ENCODE measurements at places on chromosomes 7 and 10.

- no peak for DNase-seq
Observed at GRCh38 chr10:22105270-22105669, 101.7 kb upstream of the DNAJC1 start.

- DNase-seq, result peak; percentile 64
Observed at GRCh38 chr7:8442814-8443304, 9.4 kb downstream of the NXPH1 start.

DNA sequence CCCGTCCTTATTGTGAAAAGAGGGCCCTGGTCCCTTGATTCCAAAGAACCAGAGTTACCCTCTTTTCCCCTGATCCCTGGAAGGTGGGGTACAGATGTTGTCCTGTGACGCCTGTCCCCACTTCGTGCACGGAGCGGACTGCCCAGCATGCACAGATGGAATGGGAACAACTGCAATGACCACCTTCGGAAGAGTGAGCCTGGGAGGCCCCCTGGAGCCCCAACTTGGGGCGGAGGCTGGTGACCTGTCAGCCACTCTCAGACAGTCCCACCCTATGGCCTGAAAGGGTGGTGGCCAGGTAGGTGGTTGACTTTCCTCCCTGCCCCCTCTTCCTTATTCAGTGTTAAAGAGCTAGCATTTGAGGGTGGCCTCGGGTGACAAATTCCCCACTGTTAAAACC is 196.6 kb upstream of the GALNT17 start:
- no peak for DNase-seq

- DNase-seq, result no peak
Observed at GRCh38 chr7:137661634-137662033, 185.1 kb downstream of the DGKI start.

DNA sequence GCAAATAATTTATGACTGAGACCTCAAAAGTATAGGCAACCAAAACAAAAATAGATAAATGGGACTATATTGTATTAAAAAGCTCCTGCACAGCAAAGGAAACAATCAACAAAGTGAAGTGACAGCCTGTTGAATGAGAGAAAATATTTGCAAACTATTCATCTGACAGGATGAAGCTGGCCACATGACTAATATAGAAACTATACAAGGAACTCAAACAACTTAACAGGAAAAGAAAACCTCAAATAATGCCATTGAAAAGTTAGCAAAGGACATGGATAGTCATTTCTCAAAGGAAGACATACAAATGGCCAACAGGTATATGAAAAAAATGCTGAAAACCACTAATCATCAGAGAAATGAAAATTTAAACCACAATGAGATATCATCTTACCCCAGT is 245.1 kb downstream of the STK31 start:
- no peak for DNase-seq

DNA sequence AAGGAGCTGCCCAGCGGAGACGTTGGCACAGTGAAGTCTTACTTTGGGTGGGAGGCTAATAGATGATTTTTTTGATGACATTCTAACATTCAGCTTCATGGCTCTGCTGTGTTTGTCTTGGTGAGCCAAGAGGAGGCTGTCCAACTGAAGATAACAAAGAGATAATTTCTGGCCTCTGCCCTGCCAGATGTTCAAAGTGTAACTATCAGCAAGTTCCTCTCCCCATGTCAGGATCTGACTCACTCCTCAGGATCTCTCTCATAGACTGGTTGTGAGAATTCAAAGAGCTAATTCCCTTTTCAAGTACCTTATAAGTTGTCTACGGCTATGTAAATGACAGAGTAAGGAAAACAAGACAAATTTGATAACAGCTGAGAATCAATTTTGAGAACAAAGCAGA is 1340.9 kb downstream of the XPNPEP1 start:
- no peak for DNase-seq

DNA sequence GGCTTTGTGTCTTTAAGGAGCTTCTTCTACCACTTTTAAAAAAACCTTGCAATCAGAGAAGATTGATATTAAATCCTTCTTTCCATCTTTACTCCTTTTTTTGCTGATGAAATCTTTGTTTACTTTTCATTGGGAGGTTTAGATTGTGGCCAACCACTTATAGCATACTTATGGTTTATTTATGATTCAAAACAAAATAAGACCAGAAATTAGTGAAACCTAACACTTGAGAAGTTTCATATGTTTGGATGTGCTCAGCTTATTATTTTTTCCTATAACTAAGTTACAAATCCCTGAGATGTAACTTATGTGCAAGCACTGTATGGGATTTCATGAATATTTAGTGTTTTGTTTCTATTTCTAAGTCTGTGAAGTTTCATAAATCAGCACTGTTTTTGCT is 13.5 kb upstream of the PRPS1L1 start:
- DNase-seq, result no peak

DNA sequence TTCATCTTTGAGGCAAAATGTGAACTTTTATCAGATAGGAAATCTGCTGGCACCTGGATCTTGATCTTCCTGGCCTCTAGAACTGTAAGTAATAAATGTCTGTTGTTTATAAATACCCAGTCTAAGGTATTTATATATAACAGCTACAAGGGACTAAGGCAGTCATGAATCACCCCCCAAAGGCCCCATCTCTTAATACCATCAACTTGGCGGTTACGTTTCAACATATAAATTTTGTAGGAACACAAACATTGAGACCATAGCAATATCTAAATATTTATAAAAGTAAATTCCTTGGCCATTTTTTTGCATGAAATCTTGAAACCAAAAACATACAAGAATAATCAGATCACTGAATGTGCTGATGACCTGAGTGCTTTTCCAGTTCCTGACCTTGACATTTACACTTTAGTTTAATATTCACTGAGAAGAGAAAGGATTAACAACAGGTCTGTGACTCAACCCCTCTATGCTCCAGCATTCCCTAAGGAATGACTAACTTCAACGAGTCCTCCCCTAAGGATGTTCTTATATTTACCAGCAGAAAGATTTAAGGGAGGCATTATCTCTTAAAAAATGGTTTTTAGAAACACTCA is 1438.5 kb upstream of the CELF2 start:
- no peak for DNase-seq

DNA sequence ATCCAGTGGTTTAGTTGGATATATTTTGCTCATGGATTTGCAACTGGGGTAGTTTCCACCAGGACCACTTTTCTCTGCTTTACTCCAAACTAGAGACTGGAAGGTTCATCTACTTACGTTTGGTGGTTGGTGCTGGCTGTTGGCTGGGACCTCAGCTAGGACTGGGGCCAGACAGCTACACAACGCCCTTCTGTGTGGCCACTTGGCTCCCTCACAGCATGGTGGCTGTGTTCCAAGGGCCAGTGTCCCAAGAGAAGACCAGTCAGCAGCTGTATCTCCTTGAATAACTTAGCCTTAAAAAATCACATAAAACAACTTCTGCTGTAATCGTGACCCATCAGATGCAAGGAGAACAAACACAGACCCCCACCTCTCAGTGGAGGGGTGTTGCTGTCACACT is 4.2 kb upstream of the KCNH2 start:
- no peak for DNase-seq

DNA sequence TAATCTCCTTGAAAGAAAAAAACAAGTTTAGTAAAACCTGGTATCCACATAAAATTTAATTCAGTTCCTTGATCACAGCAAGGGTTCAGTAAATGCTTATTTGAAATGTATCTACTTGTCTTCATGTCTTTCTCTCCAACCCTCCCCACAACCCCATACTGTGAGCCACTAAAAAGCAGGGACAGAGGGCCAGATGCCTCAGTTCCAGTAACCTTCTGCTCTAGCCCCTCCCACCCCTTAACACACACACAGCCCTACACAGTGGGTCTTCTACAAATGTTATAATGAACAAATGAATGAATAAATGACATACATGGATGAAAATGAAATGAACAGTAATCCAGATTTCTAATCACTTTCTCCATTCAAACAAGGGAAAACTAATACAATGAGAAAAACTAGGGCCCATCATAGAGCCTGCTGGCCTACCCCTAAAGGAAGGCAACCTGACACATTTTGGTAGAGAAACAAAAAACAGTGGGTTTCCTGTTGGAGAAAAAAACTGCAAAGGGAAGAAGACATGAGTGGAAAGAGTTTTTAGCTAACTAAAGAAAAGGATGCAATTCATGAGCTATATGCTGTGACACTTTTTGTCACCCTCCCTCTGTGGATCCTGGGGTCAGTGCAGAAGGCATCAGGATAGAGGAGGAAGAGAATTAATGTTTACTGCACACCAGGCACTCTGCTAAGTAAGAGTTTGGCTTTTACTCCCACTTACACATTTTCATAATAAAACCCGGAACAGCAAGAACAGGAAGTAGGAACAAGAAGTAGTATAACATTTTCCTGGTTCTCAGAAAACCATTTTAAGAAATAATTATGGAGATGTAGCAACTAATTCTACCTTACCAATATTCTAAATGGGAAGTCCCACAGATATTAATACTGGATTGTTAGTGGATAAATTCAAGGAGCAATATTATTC is 38.1 kb downstream of the ELMO1 start:
- no peak for DNase-seq

DNA sequence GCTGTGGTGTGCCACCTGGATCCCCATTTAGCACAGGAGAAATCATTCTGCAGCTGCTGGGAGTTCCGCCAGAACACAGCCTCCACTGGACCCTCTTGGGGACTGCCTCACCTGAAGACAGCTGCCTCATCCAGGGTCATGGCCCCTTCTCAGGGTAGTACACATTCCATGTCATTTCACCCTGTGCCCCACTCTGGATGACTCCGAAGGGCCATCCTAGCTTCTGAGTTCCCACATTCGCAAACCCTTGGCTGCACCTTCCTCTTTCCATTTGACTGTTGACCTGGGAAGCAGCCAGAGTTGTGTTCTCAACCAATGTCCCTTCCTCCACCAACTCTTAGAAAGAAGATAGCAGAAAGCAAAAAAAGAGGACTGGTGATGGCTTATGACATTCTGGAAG is 125.6 kb upstream of the TBX20 start:
- DNase-seq, result no peak

DNA sequence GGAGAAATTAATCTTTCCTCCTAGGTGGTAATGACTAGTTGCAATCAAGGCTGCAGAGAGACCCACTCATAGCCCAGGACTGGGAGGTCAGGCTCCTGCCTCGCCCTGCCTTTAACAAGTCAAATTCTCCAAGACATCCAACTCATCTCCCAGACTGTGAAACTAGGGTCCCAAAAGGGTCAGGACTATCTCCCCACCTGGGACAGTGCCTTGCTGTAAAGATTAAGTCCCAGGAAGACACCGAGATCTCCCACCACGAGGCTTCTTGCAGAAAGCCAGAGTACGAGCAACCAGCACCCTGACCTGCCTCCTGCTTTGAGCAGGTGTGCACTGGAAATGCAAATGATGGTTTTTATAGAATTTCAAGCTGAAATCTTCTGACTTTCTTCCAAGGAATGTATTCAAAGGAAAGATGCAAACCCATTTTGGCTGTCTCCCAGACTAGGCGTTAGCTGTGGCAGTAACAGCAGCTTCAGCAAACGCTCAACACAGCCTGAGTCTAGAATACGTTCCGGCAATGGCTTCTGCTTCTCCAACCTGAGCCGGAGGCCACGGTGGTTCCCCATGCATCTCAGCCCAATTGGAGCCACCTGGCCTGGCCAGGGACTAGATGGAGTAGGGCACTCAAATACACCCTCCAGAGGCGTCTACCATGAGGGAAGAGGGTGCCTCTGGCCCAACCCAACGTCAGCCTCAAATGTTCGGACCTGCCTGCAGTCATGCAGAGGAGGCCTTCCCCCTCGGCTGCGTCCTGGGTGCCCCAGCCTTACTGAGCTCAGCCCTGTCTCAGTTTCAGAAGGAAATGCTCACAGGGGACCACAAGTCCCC is 170.4 kb downstream of the PRKAG2 start:
- DNase-seq, result no peak

DNA sequence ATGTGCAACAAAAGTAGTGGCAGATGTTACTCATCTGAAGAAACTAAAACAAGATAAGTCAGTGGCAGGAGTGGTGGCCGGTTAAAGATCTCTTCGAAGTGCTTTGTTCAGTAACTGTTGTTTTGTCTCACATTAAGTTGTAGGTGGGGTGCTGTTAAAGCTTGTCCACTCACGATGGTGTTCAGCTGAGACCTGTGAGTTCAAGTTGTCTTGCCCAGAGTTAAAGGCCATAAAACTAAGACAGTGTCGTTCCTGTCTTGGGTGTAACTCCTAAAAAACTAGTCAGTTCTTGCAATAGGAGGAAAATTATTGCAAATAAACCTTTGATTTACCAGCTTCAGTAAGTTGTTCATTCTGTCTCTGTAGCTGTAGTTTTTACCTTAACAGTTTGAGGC is 857 bp upstream of the FOXP2 start:
- DNase-seq, result no peak

DNA sequence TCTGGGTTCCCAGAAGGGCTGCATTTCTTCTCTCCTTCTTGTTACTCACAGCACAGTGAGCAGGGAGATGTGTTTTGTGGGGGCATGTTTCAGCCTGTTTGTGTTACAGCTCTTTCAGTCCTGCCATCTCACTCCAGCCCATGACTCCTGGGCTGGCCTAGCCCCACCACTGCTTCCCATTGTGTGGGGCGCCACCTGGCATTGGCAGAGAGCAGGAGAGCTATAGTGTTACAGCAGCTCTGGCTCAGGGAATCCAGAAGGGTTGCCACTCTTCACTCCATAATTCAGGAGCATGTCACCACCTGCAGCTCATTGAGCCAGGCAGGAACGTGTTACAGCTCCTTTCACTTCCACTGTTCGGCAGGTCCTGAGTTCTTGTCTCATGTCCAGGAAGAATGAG is 30.0 kb downstream of the CLDN12 start:
- no peak for DNase-seq

DNA sequence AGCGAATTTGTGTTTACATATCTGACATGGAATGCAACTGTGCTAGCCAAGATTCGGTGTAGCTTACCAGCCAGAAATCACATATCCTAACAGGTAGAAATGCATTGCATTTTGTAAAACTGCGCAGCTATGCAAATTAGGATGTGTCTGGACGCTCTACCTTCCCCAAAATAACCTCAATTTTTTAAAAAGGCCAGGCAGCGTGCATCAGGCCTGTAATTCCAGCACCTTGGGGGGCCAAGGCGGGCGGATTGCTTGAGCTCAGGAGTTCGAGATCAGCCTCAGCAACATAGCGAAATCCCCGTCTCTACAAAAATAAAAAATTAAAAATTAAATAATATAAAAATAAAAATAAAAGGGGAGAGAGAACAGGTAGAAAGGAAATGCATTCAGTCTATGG is 305.0 kb downstream of the TYW1 start:
- no peak for DNase-seq

DNA sequence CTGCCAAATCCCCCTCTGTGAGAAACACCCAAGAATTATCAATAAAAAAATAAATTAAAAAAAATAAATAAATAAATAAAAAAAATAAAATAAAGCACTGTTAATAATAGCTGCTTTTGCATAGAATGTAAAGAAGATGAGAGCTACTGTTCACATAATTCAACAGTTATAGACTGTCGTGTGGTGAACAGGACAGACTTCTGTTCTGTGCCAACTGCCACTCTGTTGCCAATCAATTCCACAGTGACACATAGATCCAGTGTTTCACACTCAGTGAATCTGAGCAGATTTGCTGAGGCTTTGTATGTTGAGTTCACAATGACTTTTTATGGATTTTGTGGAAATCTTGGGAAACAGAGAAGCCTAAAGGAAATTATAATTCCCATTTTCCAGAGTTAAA is 14.9 kb downstream of the ARHGAP19 start:
- no peak for DNase-seq

- DNase-seq, result no peak
Observed at GRCh38 chr10:104104926-104105325, 17.0 kb upstream of the SFR1 start.
